KBM-7 (cell line): ENCODE measurements at places on chromosomes 3 and 15.
A peak's percentile ranks its signal among the peaks of the same experiment; 100 is the strongest.

- no peak for DNase-seq
Measured at GRCh38 chr3:100081986-100082692, 32.2 kb downstream of the FILIP1L start.

- no peak for DNase-seq
Measured at GRCh38 chr3:177062052-177062732, 135.1 kb downstream of the TBL1XR1 start.

- DNase-seq, result no peak
Measured at GRCh38 chr3:134627831-134628230, 23.0 kb downstream of the KY start.

- no peak for DNase-seq
Measured at GRCh38 chr3:11364181-11364580, 92.0 kb downstream of the ATG7 start.

GRCh38 chr15:80436511-80437307 lies 32.5 kb downstream of the ARNT2 start:
- DNase-seq, result no peak

DNA sequence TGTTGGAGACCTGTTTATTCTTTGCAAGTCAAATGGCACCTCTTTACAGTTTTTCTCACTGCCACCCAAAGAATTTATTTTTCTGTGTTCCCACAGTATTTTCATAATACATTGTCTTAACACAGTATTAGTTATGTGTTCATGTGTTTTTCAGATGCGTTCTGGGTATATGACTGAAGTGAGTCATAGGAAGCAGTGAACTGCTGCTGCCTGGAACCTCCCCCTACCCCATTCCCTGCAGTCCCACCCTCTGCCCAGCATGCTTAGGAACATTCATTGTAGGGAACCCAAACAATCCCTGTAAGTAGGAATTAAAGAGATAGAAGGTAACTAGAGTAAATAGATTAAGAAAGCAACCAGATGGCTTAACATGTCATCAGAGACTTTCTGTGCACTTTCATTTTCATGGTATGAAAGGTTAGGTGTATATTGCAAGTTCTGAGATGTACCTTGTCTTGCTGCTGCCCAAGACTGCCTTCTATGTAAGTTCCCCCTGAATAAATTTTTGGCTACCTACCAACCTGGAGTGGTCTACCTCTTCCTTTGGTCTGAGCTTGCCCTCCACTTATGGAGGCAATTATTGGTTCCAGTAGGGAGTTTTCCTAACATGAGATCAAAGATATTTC lies 21.9 kb upstream of the SQOR start:
- no peak for DNase-seq

DNA sequence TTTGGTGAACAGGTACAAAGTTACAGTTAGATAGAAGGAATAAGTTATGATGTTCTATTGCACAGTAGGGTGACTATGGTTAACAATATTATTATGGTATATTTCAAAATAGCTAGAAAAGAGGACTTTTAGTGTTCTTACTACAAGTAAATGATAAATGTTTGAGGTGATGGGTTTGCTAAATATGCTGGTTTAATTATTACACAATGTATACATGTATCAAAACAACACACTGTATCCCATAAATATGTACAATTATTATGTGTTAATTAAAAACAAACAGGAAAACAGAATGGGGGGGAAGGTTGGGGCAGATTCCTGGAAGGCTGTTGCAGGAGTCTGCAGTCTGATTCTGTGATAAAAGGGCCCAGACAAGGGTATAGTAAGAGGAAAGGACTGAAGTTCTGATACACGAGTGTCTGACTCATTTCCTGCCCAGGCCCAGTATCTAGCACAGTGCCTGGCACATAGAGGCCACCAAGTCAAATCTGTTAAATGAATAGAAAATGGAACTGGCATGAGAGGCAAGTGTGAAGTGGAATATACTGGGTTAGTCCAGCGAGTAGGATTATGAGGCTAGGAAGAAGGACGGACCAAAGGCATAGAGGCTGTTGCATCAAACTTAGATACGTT lies 7.2 kb upstream of the ENTPD3 start:
- DNase-seq, result no peak

DNA sequence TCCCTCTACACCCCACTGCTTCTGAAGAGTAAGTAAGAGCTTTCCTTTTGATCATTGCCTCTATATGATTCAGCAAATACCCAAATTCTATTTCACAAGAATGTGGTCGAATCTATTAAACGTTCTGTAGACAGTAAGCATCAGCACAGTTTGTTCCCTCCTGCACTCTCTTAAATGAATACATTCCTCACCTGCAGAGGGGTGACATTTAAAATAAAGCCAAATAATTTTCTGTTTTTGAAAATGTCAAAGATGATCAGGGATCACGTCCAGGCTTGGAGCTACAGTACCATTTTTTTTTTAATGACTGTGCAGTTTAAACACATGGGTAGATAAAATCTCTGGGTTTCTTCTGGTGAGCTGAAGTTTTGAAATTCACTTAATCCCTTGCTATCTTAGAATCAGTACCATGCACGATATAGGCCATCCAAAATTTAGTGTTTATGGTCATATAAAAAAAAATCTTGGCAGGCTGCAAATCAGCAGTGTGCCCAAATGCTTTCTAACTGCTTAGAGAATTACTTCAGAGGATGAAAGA lies 12.8 kb downstream of the PYDC2 start:
- DNase-seq, result no peak

GRCh38 chr3:171417813-171418212 lies 42.4 kb downstream of the TNIK start:
- DNase-seq, result no peak

DNA sequence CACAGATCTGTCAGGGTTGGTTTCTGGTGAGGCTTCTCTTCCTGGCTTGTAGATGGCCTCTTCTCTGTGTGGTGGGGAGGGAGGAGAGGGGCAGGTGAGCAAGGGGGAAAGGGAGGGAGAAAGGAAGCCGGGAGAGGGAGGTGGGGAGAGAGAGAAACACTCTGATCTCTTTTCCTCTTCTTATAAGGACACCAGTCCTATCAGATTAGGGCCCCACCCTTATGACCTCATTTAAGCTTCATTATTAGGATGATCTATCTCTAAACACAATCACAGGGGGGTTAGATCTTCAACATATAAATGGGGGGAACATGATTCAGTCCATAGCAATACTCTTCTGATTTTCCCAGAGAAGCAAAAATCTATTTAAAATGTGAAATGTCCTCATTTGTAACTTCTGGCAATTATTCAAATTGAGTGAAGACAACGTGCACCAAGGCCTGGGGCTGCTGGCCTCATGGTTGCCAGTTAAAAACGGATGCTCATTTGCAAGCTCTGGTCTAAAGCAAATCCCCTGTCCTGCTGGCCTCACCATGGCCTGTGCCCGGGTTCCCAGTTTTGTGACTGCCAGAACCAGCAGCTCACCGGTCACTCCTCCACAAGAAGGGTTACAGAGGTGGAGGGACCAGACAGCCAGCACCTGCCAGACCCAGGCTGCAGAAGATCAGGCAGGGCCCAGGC lies 8.3 kb downstream of the POMGNT2 start:
- no peak for DNase-seq

DNA sequence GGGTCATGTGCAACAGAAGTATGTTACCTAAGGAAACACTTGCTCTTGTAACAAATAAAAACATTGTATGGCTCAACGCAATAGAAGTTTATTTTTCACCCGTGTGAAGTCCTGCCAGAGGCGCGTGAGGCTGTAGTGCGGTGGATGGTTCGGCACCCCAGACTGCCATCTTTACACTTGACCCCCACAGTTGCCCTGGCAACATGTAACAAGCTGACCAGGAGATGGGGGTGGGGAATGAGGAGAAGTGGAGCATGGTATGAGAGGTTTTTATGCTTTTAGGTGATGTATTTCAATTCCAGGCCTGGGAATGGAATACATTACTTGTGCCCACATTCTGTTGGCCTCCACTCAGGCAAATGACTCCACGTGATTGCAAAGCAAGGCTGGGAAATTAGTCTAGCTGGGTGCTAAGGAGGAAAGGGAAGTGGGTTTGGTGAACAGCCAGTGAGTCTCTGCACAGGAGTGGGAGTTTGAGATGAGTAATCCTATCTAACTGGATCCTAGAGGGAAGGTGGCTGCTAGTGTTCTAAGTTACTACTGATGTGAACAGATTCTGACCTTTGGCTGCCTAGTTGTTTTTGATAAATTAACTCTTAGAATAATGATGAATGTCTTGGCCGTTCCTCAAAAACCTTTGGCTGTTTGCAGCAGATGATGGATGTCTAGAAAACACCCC lies 33.8 kb upstream of the GREM1 start:
- peak; percentile 61 for DNase-seq

- peak; percentile 67 for DNase-seq
Measured at GRCh38 chr3:172751175-172751704, 714 bp downstream of the ECT2 start.

DNA sequence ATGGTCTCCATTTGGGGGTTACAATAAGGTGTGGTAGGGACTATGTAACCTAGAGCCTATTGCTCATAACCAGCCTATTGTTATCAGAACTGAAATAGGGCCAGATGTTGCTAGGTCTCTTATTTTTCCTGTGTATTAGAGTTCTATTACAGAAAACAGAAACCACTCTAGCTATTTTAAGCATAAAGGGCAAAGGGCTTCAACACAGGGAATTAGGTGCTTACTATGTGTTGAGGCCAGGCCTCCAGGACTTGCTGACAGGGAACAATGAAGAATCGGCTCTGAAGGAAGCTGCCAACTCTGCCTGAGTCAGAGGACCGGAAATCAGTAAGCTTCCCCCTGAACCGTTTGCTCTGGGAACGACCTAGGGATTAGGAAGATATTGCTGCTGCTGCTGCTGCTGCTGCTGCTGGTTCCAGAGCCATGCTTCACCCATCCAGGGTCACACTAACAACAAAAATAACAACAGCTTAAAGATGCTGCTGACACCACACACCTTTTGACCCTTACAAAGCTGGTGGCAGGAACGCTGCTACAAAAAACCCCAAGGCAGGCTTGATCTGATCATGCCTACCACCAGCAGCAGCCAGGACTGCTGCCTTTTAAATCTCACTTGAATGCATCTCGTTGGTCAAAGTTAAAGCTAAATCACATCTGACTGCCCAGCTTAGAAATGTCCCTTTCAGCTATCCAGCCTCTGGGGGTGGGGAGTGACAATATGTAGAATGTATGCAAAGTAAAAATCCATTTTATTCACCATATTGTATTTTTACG lies 276.9 kb upstream of the IL12A start:
- DNase-seq, result peak; percentile 9

- peak; percentile 21 for DNase-seq
Measured at GRCh38 chr3:154684021-154684420, 254.0 kb upstream of the GPR149 start.

- no peak for DNase-seq
Measured at GRCh38 chr15:84907731-84908130, 23.3 kb downstream of the SLC28A1 start.

DNA sequence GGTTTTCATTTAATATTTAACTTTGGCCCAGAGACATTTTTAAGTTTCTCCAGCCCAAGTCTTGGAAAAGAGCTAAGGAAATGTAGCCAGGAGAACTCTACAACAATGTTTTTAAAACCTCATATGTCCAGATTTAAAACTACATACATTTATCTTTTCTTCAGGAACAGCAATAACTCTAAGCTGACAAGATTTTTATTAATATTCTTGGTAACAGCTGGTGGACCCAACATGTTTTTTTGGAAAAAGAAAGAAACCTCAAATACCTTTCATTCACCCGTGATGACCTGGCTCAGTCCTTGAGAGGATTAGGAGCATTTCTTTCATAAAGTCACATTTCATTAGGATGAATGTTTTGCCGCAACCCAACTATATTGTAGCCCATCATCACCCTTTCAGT lies 50.4 kb upstream of the CMSS1 start:
- no peak for DNase-seq

DNA sequence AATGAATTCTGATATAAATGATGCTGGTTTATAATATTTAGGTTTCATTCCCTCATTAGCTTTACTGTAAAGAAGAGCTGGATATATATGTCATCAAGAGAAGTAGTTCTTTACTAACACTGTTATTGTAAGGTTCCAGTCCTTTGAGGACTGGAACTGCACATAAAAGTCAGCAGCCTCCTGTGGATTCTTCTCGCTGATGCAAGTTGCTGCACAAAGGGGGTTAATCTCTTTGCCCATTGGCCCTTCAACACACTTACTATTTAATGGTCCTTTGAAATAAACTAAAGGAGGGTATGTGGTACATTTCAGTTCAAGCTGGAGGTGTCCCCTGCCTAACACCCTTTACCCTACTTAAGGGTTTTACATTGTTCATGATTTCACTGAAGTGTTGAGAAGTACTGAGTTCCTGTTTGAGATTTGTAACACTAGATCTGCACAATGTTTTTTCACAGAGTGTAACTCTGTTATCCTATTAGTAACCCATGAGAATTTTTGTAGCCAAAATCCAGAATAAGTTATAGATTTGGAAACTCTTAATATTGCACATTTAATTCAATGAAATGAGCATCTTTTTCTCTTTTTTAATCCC lies 43.9 kb downstream of the NR2C2 start:
- no peak for DNase-seq

- no peak for DNase-seq
Measured at GRCh38 chr3:66010739-66011655, 27.7 kb downstream of the MAGI1 start.

DNA sequence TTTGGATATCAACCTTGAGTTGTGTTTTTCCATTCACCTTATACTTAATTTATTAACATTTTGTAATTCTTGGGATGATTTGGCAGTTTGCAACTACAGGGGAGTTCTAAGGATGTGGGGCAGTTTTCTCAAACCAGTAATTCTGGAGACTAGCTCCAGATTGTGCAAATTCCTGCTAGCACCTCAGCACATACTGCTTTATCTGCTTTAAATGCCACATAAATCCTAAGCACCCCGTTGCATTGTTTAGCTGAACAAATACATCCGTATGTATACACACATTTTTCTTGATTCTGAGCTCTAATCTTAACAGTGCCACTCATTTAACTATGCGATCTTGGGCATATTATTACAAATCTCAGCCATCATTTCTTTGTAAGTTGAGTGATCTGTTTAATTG lies 16.9 kb upstream of the UTS2B start:
- no peak for DNase-seq

DNA sequence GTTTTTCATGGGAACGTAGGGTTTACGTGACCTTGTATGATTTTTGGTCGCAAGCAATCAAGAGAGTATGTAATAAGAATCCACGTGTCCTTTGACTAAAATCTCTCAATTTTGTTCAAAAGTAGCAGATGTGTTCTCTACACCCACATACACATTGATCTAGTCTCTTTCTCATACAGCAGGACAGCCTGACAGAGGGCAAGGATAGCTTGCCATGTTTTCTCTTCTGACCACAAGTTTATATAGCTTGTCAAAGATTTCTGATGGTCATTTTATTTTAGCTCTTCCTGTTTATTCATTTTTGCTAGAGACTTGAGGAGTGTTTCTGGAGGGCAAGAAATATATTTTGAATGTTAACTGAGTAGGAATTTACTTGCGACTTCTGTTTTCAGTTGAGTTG lies 570.2 kb upstream of the ALCAM start:
- no peak for DNase-seq
